ENCODE measurements at places on chromosomes 6 and 20.

DNA sequence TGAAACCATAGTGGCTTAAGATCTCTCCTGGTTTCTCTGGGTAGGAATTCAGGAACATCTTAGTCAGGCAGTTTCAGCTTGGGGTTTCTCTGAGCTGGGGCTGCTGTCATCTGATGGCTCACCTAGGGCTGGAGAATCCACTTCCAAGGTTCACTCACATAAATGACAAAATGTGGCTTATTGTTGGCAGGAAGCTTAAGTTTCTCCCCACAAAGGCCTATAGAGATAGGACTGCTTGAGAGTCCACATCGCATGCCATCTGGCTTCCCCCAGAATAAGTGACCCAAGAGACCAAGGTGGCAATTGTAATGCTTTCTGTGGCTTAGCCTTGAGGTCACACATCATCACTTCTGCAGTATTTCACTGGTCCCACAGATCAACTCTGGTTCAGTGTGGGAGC, 131.4 kb downstream of the EDN1 start:
- DNase-seq, result no peak

DNA sequence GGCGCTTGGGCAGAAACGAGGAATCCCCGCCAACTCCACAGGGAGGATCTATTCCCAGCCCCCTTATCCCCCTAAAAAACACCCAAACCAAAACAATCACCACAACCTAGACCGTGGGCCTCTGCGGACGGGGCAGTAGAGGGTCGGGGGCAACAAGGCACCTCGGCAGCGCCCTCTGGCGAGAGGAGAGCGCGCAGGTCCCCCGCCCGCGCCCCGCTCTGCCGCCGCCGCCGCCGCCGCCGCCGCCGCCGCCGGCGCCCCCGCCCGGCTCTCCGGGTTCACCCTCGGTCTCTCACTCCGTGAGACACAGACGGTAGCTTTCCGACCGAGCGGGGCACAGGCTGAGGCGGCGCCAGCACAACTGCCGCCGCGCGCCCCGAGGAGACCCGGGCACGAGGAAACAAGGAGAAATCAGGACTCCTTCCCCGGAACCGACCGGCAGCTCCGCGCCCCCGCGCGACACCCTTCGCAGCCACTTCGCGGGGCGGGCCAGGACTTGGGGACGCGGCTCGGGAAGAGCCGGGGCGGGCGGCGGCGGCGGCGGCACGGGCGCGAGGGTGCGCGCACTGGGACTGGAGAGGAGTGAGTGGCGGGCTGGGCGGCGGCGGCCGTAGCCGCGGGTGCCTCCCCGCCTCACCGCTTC, at the start of gene SLC35F1:
Gene SLC35F1, plus strand, starts transcription at position 307 of the 643 bp plus-strand sequence.
- no peak for DNase-seq

DNA sequence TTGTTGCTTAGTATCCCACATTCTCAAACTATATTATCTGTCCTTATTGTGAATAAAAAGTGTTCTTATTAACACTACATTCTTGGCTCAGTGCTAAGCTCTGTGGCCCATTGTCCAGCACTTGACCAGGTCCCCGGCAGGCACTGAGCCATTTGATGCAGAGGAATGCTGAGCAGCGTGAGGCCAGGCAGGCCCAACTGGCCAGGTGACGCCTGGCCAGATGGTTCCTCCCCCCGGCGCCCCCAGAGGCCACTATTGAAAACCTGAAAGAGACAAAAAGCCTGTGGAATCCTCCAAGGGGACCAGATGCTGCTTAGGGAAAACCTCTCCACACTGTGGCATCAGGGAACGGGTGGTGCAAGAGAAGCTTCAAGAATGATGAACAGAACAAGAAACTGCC, 597.5 kb upstream of the JAG1 start:
- no peak for DNase-seq

DNA sequence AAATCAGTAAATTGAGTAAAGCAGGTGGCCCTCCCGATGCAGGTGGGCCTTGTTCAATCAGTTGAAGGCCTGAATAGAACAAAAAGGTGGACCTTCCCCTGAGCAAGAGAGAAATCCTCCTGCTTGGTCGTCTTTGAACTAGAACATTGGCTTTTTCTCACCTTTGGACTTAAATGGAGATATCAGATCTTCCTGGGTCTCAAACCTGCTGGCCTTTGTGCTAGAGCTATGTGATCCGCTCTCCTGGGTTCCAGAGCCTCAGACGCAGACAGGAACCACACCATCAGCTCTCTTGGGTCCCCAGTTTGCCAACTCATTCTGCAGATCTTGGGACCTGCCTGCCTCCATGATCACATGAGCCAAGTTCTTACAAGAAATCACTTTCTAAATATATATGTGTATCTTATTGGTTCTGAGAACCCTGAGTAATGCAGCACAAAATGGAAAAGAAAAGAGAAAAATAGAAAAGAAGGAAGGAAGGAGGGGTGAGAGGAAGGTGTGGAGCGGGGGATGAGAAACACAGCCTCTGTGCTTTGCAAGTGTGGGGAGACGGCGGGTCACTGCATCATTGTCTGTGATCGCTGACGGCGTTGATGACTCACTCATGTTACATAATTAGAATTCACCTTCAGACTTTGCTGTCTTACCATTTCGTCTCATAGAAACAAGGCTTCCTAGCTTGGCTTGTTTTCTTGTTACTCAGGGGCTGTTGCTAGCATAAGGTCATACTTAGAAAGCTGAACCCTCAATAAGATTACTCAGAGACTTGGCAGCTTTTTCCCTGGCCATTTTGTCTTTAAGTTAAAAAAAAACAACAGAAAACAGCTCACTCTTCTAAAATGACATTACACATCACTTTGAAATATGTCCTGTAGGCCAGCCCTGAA, 85.7 kb upstream of the NEDD9 start:
- peak; percentile 95 for DNase-seq
